NCI-H2171 (cell line): ENCODE measurements at places on chromosomes 6 and 20.

GRCh38 chr6:167717455-167717854 lies 109.3 kb upstream of the AFDN start:
- DNase-seq, result no peak

- peak; percentile 86 for DNase-seq
Measured at GRCh38 chr6:6008648-6009421, 2.1 kb upstream of the NRN1 start.

GRCh38 chr20:11235058-11235457 lies 561.3 kb upstream of the JAG1 start:
- no peak for DNase-seq

GRCh38 chr20:41746635-41747034 lies 128.5 kb upstream of the CHD6 start:
- no peak for DNase-seq

DNA sequence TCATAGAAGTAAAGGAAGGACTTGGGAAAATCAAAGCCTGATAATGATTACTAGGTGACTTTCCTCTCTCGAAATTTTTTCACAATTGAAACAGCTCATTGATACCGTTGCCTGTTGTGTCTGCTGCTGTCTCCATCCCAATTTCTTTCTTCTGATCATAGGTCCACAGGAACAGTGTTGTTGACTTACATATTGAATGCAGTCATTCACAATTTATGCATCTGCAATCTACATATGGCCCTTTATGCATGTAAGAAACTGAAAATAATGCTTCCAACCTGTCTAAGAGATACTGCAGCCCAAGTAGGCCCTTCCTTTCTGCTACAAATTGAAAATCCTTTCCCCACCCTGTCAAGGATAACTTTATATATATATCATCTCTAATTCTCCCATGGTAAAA lies 381.3 kb downstream of the PKHD1 start:
- DNase-seq, result no peak

GRCh38 chr20:47126709-47127108 lies 229.8 kb downstream of the ZMYND8 start:
- no peak for DNase-seq

GRCh38 chr6:36273802-36274514 lies 4.1 kb downstream of the PNPLA1 start:
- DNase-seq, result no peak

DNA sequence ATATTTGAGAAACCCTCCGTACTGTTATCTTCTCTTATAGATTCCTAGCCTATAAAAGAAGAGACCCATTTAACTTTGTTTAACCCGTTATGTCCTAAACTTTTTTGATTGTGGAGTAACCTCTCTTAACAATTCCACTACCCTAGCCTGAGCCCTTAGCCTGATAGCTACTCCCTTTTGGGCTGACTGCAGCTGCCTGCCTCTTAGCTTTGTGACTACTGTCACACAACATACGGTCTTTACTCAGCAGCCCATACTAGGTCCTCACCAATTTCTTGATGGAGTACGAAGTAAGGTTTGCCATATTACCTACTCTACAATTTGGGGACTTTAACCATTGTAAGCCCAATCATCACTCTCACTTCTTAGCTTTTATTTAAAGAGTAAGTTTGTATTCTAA lies 72.7 kb downstream of the QRSL1 start:
- no peak for DNase-seq

DNA sequence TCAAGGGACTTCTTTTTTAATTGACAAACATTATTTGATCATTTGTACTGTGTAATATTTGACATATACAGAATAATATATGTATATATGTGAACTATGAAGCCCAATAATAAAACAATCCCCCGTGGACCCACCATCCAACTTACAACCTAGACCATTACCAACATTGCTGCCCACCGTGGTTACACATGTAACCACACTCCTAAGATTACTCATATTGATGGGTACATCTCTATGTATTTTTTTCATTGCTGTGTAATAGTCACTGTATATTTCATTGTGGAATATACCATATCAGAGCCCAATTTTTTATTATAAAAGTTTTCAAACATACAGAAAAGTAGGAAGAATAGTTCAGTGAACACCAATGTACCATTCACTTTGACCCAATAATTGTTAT lies 94.3 kb downstream of the RTN4IP1 start:
- DNase-seq, result no peak

GRCh38 chr6:30491991-30492952 lies 3.0 kb downstream of the HLA-E start:
- no peak for DNase-seq

DNA sequence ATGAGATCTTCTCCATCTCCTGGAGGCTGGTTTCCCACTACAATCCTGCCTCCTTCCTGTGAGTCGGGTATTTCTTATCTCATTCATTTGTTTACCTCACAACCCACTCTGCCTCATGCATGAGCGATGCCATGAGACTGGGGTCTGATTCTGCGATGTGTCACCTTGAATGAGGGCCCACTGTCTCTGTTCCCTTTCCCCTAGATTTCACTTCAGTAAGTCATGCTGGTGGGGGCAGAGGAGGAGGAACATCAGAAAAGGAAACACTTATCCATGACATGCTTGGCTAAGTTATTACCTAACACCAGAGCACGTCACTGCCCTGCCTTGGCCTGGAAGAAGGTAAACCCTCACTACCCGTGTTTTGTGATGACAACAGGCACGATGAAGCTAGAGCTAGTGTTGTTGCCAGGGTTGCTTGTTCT lies 337.4 kb upstream of the PRDM1 start:
- DNase-seq, result no peak

DNA sequence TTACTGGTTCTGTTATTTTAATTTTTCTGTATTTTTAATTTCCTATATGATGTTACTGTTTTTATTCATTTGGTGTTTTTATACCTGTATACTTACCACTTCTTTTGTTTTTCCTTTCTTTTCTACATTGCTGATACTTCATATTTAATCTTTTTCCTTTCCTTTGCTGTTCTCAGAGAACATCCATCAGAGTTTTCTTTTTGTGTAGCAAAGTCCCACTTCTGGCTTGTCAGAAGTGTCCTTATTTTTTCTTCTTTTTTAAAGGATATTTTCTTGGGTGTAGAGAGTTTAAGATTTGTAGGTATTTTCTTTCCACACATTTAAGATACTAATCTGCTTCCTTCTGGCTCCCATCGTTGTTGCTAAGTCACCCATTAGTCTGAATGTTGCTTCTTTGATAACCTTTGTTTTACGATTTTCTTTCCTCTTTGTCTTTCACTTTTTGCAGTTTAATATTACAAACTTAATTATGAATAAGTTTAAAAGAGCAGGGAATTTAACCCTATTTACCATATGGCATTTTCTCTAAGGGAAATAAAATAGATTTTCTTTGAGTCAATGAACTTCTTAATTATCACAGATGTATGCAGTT lies 18.5 kb downstream of the CD2AP start:
- DNase-seq, result no peak

GRCh38 chr6:125154761-125155135 lies 1.2 kb downstream of the TPD52L1 start:
- DNase-seq, result no peak

DNA sequence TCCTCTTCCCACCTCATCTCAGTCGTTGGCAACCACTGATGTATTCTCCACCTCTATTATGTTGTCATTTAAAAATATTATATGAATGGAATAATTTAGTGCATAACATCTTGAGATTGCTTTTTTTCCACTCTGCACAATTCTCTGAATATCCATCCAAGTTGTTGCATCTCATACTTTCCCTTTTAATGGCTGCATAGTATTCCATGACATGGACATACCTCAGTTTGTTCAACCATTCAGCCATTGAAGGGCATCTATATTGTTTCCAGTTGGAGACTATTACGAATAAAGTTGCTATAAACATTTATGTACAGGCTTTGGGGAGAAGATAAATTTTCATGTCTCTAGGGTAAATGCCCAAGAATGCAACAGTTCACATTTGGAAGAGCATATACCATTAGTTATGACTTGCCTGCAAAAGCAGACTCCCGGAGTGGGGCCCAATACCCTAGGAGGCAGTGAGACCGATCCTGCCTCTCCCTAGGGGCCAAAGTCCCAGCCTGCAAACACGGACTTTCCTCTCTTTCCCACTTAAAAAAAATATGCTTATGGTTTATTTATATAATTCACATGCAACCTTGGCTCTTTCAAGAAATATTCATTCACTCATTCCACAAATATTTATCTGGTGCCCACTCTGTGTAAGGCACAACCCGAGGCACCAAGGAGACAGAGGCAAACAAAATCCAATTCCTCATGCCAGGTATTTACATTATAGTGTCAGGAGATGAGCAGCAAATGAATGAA lies 227.0 kb upstream of the PMEPA1 start:
- DNase-seq, result no peak

DNA sequence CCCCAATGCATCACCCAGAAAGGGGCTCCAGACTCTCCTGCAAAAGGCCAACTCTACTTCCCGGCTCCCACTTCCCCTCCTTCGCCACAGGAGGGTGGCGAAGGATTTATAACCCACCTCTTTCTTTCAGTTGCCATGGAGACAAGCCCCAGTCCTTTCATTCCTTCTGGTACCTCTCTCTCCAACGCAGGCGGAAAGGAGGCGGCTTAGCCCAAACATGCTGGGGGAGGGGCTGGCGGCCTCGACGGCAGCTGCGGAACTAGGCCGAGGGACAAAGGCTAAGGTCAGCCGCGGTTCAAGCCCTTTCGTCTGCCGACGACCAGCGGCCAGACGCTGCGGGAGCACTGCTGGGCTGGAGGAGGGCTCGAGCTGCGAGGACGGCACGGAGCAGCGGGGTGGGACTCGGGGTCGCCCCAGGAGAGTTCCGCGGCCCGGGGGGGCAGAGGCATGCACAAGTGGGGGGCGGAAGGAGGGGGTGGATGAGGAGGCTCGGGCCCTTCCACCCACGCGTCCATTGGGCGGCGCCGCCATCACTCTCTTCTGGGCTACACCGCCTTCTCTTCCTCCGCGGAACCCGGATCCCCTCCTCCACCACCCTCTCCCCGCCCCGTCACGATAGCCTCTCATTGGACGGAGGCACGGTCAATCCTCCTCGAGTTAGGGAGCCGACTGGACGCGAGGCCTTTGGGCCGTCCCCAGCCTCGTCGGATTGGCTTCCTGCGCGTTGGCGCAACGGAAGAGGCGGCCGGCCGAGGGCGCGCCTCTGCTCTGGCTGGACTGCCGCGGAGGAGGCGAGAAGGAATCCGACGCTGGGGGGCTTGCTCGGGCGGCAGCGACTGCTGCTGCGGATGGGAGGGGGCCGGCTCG lies at the start of gene PANK2:
PANK2 (plus strand) TSS at position 766 of the 867 bp plus-strand sequence.
- DNase-seq, result peak; percentile 100
